ENCODE measurements at places on chromosomes 2 and 18.

DNA sequence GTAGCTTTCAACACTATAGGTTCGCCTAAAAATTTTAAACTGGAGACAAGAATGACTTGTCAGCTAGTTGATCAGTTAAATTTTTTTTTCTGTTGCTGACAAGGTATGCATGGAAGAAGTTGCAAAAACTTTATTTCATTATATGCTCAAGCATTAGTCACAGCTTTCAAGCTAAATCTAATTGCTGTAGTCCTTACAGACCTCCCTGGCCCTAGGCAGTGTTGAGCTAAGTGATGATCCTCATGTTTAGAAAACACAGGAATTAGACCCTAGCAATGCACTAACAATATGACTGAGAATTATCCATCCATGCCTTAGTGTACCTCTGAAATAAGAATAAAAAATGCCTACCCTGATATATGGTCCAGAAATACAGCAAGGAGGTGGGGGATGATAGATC lies 253.4 kb downstream of the SP3 start:
- DNase-seq, result no peak

GRCh38 chr18:29123706-29124530 lies 947.0 kb upstream of the CDH2 start:
- DNase-seq, result no peak

GRCh38 chr2:71332435-71332796 lies 834 bp downstream of the ZNF638 start:
- no peak for DNase-seq

DNA sequence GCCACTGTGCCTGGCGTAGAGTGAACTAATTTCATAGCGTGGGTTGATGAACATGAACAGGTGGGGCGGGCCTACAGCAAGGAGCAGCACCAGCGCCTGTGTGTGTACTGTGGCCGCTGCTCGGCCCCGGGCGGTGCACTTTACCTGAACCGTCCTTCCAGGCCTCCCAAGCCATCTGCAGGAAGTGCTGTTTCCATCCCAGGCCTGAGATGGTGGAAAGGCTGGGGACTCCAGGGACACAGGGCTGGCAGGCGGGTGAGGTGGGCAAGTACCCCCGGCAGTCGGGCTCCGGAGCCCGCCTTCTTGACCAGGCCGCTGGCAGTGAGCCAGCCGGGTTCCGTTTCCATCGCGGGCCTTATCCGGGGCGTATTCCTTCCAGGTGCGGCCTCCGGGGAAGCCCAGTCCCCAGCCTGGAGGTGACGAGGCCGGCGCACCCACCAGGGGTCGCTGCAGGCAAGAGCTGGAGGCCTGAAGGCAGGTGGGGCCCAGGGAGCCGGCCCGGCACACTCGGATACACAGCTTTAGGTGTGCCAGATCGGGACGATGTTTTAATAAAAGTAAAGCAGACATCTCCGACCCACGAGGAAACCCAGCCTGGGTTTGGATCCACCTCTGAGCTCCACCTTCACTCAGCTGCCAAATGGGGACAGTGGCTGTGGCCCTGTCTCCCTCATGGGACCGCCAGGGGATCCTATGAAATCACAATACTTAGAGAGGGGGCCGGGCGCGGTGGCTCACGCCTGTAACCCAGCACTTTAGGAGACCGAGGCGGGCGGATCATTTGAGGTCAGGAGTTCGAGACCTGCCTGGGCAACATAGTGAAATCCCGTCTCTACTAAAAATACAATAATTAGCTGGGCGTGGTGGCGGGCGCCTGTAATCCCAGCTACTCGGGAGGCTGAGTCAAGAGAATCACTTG lies 22.7 kb upstream of the PDIA6 start:
- no peak for DNase-seq

DNA sequence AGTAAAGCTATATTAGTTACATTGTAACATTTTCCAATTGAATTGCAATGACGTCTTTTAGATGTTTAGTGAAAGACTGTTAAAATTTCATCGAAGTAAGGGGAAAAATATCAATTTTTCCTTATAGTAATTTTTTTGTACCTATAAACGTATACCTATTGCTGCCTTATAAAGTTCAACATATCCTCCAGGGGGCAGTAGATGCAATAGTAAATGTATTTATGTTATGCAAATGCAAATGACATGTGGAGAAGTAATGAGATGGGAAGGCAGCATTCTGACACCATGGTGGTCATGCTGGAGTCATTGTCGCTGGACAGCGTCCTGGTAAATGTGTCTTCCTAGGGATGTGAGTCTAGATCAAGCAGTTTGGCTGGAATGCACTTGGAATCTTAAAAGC lies 38.7 kb downstream of the MSTN start:
- peak; percentile 44 for DNase-seq

- no peak for DNase-seq
Observed at GRCh38 chr2:128413718-128414341, 95.2 kb upstream of the HS6ST1 start.

DNA sequence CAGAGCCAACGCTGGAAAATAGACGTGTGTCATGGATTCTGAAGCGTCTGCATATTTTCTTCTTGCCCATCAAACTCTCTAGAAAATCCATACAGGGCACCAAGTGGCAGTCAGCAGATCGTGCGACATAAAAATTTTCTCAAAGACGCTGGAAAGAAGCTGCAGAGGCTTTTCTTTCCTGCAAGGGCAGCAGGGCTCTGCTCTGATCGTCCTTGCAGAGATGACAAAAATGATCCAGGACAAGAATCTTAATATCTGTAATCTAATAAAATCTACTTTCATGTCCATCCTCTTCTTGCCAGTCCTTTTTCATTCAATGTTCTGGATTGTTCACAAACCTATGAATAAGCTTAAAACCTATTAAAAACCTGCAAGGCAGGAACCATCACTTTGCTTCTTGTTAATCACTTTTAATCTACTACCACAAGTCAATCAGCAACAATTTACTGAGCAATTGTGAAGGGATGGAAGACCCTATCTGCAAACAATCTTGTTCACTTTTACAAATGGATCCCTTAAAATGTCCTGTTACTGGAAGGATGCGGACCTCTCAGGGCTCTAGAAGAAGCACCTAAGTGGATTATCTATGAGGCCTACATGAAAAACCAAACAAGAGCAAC lies 93.6 kb downstream of the MREG start:
- DNase-seq, result peak; percentile 51

DNA sequence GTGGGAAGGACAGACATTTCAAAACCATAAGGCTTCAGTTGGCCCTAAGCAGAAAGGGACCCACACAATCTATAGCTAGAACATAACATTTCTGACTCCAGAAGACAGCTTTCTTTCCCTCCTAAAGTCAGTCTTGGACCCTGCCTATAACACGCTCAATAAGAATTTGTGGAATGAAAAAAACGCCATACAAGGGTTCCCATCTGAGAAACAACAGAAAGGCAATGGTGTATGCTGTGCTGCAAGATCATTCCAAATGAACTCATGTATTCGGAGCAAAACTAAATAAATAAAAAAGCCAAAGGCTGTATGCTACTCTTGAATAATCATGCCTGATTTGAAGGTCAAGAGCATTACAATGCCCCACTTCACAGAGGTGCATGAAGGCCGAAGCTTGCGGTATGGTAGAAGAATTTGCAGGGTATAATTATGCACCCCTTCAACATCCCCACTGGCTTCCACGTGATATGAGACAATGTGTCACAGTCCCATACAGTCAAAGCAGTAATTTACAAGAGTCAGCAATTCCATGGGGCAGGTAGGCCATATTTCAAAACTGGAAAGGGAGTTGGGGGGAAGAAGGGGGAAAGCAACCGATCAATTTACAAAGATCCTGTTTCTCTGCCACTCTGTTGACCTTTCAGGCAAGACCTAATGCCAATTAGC lies 61.4 kb upstream of the SLC14A2 start:
- DNase-seq, result peak; percentile 41

- DNase-seq, result no peak
Observed at GRCh38 chr2:74648009-74648443, at the start of gene M1AP. M1AP (minus strand) TSS chr2:74648330; CDS start chr2:74640275, 8,055 bp downstream.

- DNase-seq, result no peak
Observed at GRCh38 chr18:25674183-25674582, 322.2 kb upstream of the ZNF521 start.

DNA sequence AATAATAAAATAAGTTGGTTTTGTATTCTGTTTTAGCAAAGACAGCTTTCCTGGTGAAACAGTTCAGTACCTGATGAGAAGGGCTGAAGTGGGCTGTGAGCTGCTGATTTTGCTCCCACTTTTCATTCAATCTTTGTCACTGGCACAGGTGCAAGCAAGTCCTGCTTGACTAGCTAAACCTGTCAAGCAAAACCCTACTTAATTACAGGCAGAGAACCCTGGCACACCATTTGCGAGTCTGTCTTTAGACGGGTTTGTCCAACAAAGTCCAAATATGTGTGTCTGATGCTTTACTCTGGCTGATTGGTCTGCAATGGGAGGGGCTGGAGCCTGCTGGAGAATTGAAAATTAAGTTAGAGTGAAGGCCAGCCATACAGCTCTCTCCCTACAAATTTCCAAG lies 267.2 kb downstream of the EPHA4 start:
- peak; percentile 27 for DNase-seq

DNA sequence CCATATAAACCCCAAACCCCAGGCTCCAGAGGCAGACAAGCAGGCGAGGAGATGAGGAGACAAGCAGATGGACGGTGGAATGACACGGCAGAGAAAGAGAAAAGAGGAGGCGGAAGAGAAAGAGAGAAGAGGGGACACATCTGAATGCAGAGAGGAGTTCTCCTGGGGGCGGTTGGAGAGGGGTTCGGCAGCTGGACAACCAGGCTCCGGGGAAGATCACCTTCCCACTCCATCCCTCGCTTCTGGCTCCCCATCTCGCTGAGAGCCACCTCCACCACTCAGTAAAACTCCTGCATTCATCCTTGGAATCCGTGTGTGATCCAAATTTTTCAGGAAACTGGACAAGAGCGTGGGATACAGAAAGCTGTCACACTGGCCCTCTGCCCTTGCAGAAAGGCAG lies 966.7 kb upstream of the NXPH2 start:
- DNase-seq, result no peak

DNA sequence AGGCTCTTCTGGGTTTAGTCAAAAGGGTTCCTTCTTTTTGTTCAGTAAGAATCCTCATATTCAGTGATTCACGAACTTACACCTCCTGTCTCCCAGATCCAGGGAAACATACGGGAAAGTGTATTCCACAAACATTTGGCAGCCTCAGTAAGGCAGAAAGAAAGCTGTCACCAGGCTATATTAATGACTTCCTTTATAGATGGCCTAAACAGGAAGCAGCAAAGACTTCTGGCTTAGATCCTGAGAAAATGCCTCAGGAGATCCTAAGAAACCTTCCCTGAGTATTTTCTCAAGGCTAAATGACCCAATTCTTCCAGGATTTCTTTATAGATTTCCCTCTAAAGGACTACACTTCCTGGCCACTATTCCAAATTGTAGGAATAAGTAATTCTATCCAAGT lies 1995.5 kb upstream of the CELF4 start:
- DNase-seq, result no peak

Data from umbilical cord (tissue), 2 donors.